ENCODE measurements at places on chromosomes 12 and 14. TPM values are rescaled to one million over a fixed set of nuclear protein-coding genes. Genes with fewer than 3 reads are reported as not detected.

The C14orf39 gene
- not detected for total RNA-seq

The KRT83 gene
- not detected for total RNA-seq

The GPR137C gene
- 0.30 TPM for total RNA-seq

The SCNN1A gene
- 1.3 TPM for total RNA-seq

The WDHD1 gene
- total RNA-seq, result 36.9 TPM

The NR4A1 gene
- total RNA-seq, result 10.5 TPM

The FNTB gene
- 16.1 TPM for total RNA-seq

The PDE3A gene
- total RNA-seq, result not detected

The PPFIA2 gene
- not detected for total RNA-seq

The TAS2R9 gene
- total RNA-seq, result not detected

The SPX gene
- total RNA-seq, result 0.88 TPM

The GLTP gene
- total RNA-seq, result 22.2 TPM

Measured in activated CD4-positive, alpha-beta memory T cell treated with anti-CD3 and anti-CD28 coated beads, Interleukin-2, amount 10 ng/mL, durations not matched to agents 7 days and 5 days (primary cell).